Hepatocyte (in vitro differentiated cells): ENCODE measurements at places on chromosomes 6 and 20.

DNA sequence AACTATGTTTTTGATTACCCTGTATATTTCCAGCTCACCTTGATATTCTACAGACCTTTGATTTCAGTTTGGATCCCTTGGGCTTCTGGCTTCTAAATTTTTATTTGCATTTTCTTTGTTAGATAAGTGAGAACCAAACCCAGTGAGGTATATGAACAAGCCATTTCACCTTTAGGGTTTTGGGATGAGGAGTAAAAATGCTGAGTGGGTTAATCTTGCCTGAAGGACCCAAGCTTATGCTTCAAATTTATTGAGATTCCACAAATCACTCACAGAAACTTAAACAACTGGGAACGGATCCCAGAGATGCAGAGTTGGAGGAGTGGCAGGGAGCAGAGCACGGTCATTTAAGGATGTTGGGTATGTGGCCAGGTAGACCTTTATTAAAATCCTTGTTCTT, 263.3 kb upstream of the BMP2 start:
- no peak for DNase-seq

GRCh38 chr20:15854911-15855310, 718.3 kb downstream of the KIF16B start:
- no peak for DNase-seq

DNA sequence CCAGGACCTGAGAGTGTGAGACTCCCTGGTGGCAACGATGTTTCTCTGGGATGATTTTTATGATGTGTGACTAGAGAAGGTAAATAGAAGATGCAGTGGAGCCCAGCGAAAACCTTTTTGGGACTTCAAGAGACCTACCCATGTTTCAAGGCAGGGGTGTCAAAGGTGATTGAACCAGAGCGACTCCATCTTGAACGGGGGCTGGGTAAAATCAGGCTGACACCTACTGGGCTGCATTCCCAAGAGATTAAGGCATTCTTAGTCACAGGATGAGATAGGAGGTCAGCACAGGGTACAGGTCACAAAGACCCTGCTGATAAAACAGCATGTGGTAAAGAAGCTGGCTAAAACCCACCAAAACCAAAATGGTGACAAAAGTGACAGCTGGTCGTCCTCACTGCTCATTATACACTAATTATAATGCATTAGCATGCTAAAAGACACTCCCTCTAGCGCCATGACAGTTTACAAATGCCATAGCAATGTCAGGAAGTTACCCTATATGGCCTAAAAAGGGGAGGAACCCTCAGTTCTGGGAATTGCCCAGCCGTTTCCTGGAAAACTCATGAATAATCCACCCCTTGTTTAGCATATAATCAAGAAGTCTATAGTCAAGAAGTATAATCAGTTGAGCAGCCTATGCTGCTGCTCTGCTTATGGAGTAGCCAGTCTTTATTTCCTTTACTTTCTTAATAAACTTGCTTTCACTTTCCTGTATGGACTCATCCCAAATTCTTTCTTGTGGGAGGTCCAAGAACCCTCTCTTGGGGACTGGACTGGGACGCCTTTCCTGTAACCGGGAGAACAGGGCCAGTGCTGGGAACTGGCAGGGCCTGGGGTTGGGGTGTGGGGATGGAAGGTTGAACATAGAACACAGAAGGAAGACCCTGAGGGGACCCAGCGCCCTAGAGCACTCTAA, 526.4 kb downstream of the QKI start:
- no peak for DNase-seq

DNA sequence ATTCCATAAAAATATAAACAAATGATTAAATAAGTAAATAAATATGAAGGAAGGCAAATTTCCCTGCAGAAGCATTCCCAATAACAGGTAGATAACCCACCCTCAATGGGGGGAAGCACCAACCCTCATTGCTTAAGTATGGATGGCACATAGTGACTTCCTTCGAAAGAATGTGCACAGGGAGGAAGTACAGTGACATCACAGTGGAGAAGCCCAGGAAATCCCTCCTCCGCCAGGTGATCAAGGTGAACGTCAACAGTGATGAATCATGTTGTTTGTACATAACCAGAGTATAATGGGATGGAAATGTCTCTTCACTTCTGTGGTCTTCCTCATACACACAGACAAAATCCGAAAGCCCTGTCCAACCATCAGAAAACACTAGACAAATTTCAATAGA, 267.9 kb downstream of the THBS2 start:
- DNase-seq = no peak

GRCh38 chr20:11195169-11195568, 521.4 kb upstream of the JAG1 start:
- DNase-seq = peak; percentile 15

GRCh38 chr20:11906626-11907480, 10.8 kb upstream of the BTBD3 start:
- DNase-seq = no peak

DNA sequence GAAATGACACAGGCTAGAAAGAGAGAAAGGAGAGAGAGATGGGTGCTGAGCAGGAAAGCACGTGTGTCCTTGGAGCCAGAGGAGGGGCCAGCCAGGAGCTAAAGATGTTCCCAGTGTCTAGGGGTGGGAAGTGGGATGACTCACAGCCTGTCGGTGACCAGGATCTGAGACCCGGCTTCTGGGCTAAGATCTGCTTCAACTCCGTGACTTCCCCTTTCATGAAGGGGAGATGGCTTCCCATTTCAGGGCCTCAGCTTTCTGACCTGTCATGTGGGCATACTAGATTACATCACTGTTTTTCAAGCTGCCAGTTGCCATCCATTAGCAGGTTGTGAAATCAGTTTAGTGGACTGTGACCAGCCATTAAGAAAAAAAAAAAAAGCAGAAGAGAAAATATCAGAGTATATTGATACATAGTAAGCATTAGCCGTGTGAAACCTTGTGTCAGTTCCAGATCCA, 5.4 kb downstream of the TGM3 start:
- peak; percentile 55 for DNase-seq

DNA sequence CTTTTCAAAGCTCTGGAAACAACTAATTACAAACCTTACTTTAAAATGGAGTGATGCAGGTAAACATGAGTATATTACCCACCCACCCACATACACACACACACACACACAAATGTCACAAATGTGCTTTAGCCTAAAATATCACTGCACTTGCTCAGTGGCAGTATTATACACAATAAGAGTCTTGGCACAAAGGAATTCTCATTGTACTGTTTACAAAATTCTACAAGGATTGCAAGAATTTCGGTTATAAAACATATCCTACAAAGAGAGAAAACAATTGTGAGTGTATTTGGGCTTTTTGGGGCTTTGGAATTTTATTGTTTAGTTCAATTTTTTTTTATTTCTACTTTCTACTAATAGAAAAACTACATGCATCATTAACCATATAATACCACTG, 113.2 kb upstream of the BEND6 start:
- no peak for DNase-seq

- no peak for DNase-seq
These were observed 4.8 kb upstream of the ADGB start for GRCh38 chr6:146593986-146594385.

- no peak for DNase-seq
These were observed 116.1 kb downstream of the JAG1 start for GRCh38 chr20:10557685-10558084.

GRCh38 chr6:26537846-26538571, at the start of gene HMGN4:
Gene HMGN4, plus strand, starts transcription at chr6:26538366. Its CDS starts 6,841 bp downstream, at chr6:26545207.
- DNase-seq = peak; percentile 93

DNA sequence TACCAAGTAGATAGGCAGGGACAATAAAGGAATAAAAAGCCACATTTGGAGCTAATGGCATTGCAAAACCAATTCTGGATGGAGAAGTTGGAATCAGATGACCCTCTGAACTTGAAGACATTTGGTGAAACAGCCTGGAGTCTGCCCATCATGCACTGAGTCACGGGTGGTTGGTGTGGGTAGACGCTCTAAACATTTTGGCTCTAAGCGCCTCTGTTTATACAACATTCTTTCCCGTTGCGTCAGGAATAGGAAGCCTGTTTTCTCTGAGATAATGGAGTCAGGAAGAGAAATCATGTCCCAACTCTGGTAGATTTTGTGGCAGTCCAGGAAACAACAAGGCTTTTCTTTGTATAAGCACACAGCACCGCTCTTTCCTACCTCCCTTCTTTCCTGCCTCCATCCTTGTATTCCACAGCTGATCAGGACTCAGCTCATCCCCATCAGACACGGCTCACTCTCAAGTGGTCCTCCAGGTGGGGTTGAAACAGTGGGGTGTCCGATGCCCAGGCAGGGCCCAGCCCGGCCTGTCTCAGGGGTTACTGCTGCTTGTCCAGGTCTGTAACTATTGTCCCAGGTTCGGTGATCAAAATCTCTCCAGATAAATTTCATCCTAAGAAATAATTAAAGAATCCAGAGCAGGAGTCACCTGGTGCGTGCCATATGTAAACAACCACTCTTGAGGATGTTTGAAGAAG, 12.1 kb upstream of the RAMACL start:
- DNase-seq = peak; percentile 42

DNA sequence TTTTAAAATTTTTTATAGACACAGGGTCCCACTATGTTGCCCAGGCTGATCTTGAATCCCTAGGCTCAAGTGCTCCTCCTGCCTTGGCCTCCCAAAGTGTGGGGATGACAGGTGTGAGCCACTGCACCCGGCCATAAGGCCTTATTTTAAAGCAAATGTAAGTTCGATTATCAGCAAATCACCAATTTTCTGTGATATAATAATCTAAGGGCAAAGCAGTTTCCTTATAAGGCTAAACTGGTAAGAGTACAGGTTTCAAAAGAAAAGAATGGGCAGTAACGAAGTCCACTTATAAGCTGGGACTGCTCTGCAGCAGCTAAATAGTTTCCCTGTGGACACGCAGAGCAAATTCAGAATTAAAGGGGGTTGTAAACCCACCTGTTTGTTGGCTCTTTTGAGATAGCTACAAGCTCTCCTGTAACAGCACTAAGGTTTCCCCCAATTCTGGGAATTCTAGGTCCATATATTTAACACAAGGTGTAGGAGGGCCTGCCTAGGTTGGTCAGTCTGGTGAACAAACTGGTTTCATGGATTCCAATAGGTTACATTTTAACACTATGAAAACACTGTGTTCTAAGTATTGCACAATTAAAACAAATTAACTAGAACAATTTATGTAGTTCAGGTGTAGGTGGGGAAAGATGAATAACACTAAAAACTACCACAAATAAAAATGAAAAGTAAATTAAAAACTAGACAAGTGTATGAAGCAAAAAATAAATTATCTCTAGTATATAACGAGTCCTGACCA, 26.3 kb downstream of the LHFPL5 start:
- no peak for DNase-seq

GRCh38 chr20:36279776-36280175, 26.4 kb upstream of the DLGAP4 start:
- DNase-seq = no peak
